ENCODE measurements at places on chromosomes 12 and 14. TPM values are rescaled to one million over a fixed set of nuclear protein-coding genes. Genes with fewer than 3 reads are reported as not detected.

Gene ANHX
- total RNA-seq: not detected

Gene DTX1
- 3.1 TPM for total RNA-seq

DNA sequence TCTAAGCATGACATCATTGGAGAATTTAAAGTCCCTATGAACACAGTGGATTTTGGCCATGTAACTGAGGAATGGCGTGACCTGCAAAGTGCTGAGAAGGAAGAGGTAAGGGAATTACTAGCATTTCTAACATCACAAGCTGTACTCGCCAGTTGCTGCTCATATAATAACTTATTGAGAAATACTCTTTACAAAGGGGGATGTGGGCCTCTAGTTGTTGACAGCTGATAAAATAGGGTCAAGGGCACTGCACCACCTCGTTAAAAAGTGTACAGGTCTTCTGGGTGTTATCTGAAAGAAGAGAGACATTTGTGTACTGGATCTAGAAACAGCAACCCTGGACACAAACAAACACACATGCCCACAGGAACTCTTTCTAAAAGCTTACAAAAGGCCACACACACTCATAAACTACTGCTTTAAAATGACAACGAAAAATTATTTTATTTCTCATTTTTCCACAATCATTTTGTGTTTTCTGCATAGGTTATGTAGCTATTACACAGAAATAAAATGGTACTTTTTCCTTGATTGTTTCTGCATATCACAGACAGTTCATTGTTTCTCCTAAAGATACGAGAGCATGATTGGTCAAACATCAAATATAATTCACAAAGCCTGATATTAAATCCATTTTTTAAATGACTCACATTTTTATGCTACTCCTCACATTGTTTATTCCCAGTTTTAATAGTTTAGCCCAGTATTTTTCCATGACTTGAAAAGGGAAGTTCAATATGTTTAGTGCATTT is 391.1 kb downstream of the PAWR start:
- no peak for DNase-seq

DNA sequence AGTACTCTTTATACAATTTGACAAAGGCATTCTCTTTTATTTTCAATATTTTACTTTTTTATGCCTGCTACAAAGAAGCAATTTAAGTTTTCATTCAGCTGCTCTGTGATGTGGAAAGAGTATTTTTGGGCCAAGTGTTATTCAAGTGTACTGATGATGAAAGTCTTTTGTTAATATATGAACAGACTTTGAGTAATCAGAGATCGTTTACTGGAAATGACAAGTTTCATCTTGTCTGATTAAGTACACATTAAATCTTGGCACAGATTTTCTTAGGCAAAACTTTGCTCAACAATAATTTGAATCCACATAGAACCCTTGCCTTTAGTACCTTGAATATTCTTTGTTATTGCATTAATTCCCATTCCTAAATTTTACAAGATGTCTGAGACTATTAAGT is 13.3 kb upstream of the PZP start:
- DNase-seq: no peak

- DNase-seq: no peak
Observed at GRCh38 chr14:95268350-95268749, 51.4 kb downstream of the CLMN start.

DNA sequence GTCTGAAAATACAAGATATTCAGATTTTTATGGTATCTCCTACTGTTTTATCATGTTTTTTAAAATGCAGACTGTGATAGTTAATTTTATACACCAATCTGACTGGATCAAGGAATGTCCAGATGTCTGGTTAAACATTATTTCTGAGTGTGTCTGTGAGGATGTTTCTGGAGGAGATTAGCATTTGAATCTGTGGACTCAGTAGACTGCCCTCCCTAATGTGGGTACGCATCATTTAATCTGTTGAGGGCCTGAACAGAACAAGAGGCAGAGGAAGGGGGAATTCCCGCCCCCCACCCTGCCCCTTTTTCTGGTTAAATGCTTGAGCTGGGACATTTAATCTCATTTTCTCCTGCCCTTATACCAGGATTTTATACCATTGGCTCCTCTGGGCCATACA is 72.1 kb downstream of the AVPR1A start:
- DNase-seq: no peak

Gene RNASE3
- not detected for total RNA-seq

GRCh38 chr12:54564768-54565167 is 15.4 kb downstream of the PDE1B start:
- no peak for DNase-seq

- DNase-seq: no peak
Observed at GRCh38 chr14:35398071-35398584, 6.4 kb downstream of the NFKBIA start.

Gene TAS2R8
- total RNA-seq: not detected

DNA sequence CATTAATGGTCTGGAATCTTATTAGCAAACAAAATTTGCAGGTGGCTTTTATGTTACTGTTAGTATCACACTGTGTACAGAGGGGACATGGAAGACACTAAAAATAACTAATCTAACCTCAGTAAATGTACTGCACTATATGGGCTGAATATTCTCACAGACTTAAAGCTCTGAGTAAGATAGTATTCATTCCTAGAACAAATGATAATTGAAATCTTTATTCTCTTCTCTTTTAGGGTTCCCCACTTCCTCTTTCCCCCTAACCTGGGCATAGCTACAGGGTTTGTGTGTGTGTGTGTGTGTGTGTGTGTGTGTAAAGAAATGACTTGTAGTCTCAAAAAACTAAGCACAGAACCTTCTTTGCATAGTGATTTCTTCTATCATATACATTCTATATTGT is 21.4 kb upstream of the HECTD1 start:
- DNase-seq: no peak

- DNase-seq: peak; percentile 45
Observed at GRCh38 chr12:106248846-106249371, 1.1 kb upstream of the CKAP4 start.

DNA sequence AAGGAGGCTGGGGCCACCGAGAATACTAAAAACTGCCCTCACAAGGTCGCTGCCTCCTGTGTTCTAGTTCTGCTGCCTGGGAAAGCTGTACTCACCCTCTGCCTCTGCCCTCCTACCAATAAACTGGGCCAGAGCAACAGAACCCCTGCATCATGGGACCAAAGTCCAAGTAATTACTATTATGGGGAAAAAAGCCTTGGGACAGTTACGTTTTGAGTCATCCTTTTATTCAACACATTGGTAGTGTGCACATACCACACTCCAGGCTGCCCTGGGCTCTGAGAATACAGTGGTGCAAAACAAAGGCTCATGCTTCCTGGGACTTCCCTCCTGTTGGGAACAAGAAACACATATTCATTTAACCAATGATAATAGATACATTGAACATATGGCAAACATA is 49.0 kb downstream of the CACNA1C start:
- no peak for DNase-seq

GRCh38 chr12:126676434-126676833 is 1590.5 kb upstream of the TMEM132C start:
- DNase-seq: no peak

Gene LRTM2
- not detected for total RNA-seq

DNA sequence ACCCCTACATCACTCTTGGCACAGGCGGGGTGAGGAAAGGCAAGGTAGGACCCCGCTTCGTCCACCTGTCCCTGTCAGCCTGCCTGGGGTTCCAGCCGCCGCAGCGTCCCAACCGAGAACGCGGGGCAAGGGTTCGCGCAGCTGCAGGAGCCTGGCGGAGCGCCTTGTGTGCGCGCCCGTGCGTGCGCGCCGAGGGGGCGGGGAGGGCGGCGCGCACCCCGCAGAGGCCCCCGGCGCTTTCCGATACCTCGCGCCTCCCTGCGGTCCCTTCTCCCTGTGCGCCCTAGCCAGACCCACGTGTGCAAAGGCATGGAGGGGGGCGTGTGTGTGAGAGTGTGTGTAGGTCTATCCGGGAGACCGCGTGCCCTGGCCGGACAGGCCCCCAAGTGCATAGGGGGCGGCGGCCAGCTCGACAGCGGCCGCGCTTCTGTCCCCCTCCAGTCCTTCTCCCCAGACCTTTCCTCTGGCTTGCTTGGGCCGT is 122.4 kb downstream of the TSPAN9 start:
- no peak for DNase-seq

Gene TCL1B
- not detected for total RNA-seq

GRCh38 chr12:43331935-43332334 is 220.1 kb downstream of the ADAMTS20 start:
- DNase-seq: no peak

Gene HHIPL1
- total RNA-seq: 0.88 TPM

GRCh38 chr12:18837025-18837424 is 99.1 kb downstream of the CAPZA3 start:
- no peak for DNase-seq

DNA sequence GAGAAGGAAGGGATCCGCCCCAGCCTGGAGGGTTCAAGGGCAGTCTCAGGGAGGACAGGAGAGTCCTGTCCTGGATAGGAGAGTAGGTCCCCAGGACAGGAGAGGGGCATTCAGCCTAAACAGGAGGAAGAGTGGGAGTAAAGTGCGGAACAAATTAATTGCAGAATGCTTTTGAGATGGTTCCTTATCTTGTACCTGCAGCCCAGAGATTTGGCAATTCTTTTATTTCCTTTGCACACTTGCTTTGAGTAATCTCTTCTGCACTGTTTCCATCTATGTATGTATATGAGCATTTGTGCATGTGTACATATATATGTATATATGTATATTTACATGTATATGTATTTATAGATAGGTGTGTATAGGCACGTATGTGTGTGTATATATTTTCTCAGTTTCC is 22.7 kb downstream of the PLEK2 start:
- DNase-seq: no peak

GRCh38 chr12:27780612-27781408 is 774 bp upstream of the MANSC4 start:
- peak; percentile 38 for DNase-seq

GRCh38 chr14:41280745-41281144 is 325.9 kb upstream of the LRFN5 start:
- DNase-seq: no peak

- DNase-seq: no peak
Observed at GRCh38 chr14:33764876-33765650, 185.8 kb downstream of the EGLN3 start.

GRCh38 chr14:94021416-94022157 is 4.6 kb upstream of the OTUB2 start:
- no peak for DNase-seq

DNA sequence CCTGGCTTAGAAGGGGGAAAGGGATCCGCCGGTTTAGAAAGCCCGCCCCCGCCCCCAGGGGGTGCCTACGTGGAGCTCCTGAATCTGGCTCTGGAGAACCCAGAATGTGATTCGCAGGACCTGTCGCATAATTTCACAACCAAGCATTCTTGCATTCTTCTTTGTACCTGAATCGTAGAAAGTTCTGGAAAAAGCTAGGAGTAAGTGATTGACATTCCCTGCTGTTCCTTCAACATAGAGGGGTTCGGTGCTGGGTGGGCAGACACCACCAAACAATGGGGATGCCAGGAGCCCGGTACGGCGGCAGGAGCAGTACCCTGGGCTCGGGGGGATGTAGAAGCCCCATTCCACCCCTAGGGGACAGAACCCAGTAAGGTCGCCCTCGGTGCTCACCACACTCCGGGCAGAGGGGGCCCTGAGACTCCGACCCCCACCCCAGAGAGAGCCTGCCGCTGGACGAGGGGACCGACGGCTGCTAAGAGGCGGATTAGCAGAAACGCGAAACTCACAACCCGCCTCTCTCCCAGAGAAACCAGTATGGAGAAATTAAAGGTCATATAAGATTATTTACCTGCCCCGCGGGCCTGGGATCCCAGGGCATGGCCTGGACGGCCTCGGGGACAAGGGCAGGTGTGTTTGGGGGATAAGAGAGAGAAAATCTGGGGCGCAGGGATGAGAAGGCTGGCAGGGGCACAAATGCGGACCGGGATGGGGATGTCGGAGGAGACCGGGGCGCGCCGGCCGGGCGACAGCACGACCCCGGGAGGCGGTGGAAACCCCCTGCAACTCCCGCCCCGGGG is 520 bp downstream of the CSRP2 start:
- DNase-seq: no peak

Gene BIN2
- total RNA-seq: 3.3 TPM

DNA sequence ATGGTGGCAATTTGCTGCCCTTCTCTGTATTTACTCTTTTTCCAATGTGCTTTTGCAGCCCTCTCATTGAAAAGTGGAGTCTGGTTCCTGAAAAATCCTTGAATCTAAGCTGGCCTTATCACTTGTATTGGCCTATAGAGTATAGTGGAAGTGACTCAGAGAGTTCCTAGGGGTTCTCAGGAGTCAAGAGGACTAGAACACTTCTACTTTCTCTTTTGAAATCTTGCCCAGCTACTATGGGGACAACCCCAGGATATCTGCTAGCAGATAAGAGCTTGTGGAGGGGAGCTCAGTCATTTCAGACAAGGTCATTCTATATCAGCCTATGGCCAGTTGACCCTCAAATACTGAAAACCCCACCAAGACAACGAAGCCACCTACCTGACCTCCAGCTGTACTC is 26.7 kb upstream of the WSCD2 start:
- no peak for DNase-seq

DNA sequence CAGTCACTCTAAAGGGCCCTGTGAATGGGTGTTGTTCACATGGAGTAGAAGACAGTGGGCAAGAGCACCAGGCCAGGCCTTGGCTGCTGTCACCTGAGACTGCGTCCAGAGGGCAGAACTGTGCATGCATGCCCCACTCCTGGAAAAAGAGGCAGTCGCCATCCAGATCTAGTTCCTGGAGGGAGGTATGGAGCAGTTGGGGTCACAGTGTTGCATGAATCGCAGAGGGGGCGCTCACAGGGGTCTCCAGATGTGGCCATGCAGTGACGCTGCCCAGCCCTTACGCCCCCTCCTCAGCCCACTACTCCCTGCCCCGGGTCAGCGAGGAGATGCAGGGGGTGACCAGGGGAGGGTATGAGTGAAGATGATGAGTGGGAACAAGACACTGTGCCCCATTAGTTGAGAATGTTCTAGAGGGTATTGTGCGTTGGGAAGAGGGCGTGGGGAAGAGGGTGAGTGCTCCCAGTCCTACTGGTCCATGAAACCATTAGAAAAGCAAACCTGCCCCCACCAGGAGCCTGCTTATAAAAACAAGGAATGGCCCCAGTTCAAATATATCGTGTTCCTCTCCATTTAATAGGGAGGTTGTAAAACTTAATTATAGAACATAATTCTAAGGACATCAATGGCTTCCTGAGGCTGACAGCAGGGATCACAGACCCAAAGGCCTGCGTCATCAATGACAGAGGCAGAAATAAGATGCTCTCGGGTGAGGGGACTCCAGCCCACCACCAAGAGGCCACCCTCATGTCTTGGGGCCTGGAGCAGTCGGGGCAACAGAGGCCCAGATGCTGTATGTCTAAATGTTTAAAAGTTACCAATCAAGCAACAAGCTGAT is 32.2 kb upstream of the BCL7A start:
- no peak for DNase-seq

Gene RNF212B
- not detected for total RNA-seq

GRCh38 chr12:34299802-34300193 is 277.5 kb downstream of the ALG10 start:
- no peak for DNase-seq

DNA sequence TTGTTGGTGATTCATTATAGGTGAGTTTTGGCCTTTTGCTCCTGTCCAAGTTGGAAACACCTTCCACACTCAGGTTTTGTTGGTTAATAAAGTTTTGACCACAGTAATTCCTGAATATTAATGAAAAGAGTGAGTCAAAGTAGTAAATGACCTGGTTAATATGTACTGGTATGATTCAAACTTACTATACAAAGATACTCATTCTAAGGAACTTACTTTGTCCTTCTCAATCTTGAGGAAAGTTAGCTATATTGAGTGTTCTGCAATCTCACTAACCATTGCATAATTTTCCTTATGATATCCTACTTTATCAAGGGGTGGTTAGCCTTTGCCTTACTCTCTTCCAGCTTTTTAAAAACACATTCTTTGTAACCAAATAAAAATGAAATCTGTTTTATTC is 20.9 kb upstream of the HECTD1 start:
- DNase-seq: no peak
